ENCODE measurements at places on chromosomes 11 and 22.

- no peak for DNase-seq
Observed at GRCh38 chr11:128331317-128331716, 256.0 kb downstream of the ETS1 start.

- DNase-seq, result no peak
Observed at GRCh38 chr11:118846181-118846935, 37.3 kb upstream of the CXCR5 start.

DNA sequence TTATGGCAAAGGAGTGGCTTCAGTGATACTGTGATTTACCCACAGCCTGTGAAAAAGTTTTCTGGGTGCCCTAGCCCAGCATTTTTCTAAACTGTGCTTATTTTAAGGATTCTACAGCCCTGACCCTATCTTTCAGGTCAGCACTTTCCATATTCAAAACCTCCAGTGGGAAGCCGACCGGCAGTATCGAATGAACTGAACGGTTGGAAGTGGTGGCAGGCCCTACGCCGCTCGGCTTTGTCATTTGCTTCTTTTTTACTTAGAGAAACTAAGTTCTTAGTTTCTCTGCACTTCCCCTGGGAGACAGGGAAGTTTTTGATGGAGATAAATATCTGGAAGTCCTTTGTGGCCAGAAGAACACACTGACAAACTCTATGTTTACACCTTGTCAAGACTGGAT, 994 bp downstream of the GLB1L2 start:
- no peak for DNase-seq

DNA sequence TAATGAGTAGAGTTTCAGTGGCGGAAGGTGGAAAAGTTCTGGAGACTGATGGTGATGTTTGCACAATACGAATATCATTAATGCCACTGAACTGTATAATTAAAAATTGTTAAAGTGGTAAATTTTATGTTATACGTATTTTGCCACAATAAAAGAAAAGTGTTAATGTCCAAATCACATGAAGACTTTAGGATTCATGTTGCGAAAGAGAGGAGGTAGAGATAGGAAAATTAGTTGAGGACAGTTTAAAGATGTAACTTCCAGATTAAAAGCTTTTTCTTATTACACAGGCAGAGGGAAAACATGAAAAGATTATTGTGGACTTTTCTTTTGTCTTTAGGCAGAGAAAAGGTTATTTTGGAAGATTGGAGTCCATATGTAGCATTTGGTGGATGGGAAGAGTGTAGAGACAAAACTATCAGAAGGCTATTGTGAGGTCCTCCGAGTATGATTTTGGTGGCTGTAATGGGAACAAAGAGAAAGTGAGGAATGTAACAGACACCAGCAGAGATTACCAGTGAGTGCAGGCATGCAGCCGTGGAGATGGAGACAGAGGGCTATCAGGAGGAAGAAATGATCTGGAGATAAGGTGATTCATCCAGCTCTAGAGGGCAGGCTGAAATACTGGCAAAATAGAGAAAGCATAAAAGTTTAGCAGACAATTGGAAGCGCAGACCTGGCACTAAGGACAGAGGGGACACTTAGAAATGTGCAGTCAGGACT, 12.5 kb downstream of the VPS26B start:
- DNase-seq, result no peak

DNA sequence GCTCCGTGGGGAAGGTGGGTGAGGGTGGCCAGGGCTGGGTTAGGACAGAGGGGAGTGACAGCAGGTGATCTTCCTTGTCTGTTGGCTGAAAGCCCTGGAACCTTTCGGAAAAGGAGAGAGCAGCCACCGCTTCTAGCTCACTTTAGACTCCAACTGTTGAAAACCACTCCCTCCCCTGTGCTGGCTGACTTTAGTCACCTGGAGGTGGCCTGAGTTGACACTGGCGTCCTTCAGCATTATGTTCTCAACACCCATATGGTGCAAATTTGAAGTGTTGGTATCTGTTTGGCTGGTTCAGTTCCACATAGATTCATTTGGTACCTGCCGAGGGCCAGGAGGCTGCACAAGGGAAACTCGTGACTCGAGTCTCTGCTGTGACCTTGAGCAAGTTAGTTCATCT, 28.8 kb downstream of the ZC3H7B start:
- no peak for DNase-seq

- no peak for DNase-seq
Observed at GRCh38 chr11:115008799-115009198, 330.5 kb downstream of the NXPE2 start.

- DNase-seq, result no peak
Observed at GRCh38 chr11:42631220-42631843, 680.5 kb upstream of the API5 start.

- no peak for DNase-seq
Observed at GRCh38 chr11:27487706-27488105, 15.1 kb upstream of the LGR4 start.

DNA sequence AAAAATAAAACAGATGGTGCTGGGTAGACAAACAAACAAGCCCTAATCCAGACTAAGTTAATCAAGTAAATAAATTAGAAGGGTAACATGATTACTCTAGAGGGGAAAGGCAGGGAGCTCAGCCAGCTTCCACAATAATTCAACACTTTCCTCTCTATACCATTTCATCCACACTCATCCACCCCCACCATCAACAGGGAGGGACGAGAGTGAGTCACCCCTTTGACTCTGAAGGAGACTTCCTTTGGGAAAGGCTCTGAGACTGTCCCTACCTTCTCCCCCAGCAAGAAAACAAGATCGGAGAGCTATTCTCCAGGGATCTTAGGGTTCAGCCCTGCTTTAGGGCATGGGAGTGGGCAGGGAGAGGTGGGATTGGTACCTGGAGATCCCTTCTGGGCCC, 33.1 kb downstream of the TRIM66 start:
- no peak for DNase-seq

DNA sequence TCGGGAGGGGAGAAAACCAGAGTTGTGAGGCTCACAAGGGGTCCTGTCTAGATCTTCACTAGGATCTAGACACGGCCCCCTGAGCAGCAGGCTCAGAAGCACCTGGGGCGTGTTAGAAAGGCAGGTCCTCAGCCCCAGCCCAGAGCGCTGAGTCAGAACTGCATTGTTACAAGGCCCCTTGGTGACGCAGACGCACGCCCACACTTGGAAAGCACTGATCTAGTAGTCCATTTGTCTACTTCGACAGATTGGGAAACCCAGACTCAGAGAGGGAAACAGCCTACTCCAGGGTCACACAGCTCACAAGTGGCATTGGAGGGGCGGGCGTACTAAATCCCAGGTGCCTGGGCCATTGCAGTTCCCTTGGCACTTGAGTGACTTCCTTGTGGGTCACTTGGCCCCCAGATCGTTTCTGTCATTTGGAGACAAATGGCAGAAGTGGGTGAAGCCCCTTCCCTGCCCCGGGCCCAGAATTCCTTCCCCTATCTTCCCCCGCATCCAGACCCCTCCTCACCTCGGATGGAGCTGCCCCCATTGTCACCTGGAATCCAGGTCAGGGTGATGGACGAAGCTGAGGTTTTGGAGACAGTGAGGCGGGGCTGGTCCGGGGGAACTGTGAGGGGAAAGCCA, 110.8 kb downstream of the CEP164 start:
- DNase-seq, result no peak

GRCh38 chr22:36470994-36471331, 10.5 kb downstream of the TXN2 start:
- no peak for DNase-seq

DNA sequence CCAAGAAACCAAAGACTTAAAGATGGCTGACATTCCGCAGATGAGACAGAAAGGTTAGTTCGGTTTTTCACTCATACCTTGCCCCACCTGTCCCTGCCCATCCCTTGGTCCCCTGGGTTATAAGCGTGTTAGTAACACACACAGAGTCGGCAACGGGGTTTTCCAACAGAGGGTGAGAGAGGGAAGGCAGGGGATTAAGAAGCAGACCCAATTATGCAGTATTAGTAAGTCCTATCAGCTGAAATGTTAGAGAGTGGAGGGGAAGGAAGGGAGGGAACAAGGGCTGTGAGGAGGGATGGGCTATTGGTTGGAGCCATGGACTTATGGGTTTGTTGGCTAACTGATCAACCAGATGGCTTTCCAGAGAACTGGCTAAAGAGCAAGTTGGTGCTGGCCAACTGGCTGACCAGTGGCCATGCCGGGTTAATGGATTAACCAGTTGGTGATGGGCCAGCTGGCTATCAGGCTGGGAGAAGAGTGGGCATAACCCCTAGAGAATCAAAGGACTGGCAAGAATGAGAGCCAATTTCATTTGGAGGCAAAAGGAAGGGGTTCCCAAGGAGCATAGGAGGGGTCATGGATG, 45.5 kb downstream of the NRXN2 start:
- DNase-seq, result no peak

DNA sequence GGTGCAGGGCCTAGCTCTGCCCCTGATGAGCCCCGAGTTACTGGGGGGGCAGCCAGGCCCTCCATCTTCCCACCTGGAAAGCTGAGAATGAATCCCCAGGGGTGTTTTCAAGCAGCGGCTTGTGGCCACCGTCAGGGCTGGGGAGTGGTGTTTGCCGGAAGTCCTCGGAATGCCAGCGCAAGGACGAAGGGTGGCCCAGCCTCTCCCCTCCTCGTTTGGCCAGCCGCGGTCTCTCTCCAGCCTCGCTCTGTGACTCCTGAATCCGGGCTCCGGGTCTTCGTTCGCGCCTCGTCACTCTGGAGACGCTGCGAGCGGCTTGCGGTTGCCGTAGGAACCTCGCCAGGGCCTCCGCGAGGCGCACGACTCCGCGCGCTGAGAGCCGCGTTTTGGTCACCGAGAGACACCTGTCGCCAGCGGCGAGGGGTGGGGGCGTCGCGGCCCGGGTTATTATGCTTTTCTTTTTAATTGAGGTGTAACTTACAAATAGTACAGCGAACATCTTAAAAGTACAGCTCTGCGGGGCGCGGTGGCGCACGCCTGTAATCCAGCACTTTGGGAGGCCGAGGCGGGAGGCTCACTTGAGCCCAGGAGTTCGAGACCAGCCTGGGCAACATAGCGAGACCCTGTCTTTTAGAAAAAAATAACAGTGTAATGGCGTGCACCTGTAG, 6.3 kb upstream of the KDELR3 start:
- peak; percentile 63 for DNase-seq

DNA sequence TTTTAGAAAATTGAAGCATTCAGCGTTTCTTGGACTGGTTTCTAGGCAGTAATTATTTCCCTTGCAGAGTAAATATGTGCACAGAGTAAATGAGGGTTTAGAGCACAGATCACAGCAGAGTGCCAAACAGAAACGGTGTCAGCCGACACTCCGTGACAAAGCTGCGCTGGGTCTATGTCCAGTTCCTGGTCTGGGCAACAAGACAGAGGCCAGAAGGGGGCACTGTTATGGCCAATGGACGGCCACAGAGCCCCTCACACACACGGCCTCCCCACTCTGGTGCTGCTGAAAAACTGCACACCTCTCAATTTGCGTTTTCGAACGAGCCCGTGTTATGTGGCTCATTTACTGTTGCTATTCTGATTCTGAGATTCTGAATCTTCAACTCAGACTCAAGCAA, 180.7 kb downstream of the MPPED1 start:
- DNase-seq, result no peak

- DNase-seq, result no peak
Observed at GRCh38 chr11:44241851-44242250, 68.1 kb downstream of the ALX4 start.

- DNase-seq, result no peak
Observed at GRCh38 chr11:1744137-1744886, 6.1 kb downstream of the IFITM10 start.
